ENCODE measurements at places on chromosomes 12 and 14.

- no peak for DNase-seq
These were observed 109.8 kb upstream of the BCAT1 start for GRCh38 chr12:25058658-25059058.

DNA sequence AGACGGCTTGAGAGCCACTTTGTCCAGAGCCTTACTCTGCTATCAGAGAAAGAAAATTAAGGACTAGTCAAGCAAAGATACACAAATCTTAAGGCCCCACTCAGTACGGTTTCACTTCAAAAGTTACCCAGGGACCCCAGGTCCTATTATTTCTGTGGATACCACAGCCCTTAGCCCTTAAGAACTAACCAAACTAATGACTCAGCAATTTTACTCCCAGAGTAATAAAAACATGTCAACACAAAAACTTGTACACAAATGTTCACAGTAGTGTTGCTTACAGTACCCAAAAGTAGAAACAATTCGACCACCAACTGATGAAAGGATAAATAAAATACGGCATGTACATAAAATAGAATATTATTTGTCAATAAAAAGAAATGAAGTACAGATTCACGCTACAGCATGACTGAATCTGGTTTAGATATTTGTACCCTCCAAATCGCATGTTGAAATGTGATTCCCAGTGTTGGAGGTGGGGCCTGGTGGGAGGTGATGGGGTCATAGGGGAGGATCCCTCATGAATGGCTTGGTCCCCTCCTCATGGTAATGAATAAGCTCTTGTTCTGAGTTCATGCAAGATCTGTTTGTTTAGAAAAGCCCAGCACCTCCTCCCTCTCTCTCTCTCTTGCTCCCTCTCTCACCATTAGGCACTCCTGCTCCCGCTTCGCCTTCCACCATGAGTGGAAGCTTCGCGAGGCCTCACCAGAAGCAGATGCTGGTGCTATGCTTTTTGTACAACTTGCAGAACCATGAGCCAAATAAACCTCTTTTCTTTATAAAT is 30.5 kb downstream of the AREL1 start:
- DNase-seq = no peak

GRCh38 chr14:96277890-96278289 is 21.9 kb downstream of the BDKRB1 start:
- DNase-seq = no peak

DNA sequence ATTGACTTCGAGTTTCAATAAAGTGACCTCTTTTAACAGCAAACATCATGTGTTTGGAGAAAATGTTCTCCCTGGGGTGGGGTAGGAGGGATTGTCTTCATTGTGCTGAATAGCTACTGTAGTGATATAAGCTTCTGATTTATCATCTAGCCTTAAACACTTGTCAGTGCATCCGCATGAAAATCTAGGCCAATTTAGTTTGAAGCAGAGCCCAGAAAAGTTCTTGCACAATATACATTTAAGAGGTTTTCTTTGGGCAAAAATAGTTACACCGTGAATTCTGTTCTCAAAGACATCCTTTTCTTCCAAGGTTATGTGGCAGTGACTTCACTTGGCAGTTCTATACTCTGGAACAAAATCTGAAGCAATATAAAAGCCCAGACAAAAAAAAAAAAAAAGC is 136.0 kb upstream of the IFNG-AS1 start:
- DNase-seq = no peak

GRCh38 chr12:116266631-116267349 is 10.7 kb downstream of the MED13L start:
- DNase-seq = no peak

- DNase-seq = no peak
These were observed 387.9 kb downstream of the SYT1 start for GRCh38 chr12:79252358-79253075.

GRCh38 chr14:92460541-92460915 is 53.1 kb upstream of the RIN3 start:
- DNase-seq = no peak

- DNase-seq = no peak
These were observed 58.1 kb upstream of the PRMT8 start for GRCh38 chr12:3432868-3433267.

DNA sequence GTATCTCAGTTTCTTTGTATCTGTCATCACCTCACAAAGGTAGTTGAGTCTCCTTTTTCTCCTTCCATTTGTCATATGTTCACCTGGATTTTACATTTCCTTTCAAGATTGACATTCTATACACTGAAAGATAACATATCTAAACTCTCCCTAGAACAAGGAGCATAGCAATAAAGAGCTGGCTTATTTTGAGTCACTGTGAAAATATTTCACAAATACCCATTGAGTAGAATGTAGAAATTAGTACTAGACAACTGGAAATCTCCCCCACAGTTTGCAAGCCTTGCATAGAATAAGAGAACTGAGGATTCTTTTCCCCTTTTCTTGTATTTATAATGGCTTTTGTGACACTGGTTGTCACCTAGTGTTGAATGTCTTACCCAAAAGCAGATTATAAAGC is 111.2 kb downstream of the KICS2 start:
- no peak for DNase-seq

GRCh38 chr12:31470459-31470858 is 120.5 kb downstream of the DENND5B start:
- no peak for DNase-seq

- DNase-seq = no peak
These were observed 67.0 kb downstream of the SYT1 start for GRCh38 chr12:78931466-78931990.

DNA sequence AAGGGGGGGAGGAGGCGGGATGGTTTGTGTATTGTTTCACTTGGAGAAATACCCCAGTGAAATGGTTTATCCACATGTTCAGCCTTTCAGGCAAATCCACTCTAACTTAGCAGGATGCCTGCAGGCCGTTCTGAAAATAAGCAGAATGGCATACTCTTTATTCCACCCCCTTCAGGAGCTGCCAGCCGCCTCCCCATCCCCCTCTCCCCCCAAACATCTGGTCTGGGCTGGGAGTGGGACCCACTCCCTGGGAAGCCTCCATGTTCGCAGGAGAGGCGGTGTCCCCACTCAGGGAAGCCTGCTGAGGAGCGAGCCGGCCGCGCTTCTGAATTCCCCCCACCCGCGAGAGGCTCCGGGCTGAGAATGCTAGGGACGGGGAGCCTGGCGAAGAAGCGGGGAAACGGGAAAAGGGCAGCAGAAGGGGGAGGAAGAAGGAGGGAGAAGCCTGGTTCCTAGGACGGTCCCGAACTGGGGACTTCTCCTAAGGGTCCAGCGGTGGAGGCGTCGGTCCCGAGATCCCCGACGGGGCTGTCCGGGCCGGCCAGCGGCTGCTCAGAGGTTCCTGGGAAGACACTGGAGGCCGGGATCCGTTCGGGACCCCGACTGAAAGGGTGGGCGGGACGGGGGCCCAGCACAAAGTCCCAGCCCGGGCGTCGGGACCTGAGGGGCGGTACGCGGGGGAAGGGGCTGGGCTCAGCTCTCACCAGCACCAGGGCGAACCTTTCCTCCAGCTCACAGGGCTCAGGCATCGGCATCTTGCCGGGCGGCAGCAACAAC is 666 bp downstream of the FMNL3 start:
- no peak for DNase-seq

DNA sequence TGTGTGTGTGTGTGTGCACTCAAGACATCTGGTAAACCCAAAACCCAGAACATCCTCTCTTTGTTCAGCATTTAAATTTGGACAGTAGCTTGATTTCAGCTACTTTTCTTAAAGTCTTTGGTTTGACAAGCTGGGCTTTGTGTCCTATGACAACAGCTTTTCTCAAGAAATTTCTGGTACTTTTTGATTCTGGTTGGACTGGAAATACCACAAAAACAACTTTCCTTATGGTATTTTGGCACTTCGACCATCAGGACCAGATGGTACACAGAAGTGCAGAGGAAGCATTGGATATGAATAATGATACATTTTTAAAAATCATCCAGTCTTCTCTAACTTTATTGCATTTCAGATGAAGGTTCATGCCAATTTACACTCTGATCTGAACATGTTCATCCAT is 286.6 kb upstream of the FLRT2 start:
- no peak for DNase-seq

DNA sequence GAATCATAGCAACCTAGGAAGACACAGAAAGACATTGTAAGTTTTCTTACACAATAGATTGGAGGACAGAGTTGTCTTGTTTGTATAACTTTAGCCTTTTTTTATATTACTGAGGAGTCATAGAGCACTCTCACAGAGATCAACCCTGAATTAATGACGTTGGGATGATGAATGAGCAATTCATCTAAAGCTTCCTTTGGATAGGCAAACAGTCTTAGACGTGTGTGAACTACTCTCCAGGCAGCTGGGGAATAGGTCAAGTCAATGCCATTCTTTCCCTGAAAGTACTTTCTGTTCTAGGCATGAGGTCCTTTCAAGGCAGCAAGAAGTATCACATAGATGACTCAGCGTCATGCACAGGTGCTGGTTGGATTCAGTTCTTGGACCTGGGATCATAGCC is 369.1 kb upstream of the NOVA1 start:
- DNase-seq = no peak

DNA sequence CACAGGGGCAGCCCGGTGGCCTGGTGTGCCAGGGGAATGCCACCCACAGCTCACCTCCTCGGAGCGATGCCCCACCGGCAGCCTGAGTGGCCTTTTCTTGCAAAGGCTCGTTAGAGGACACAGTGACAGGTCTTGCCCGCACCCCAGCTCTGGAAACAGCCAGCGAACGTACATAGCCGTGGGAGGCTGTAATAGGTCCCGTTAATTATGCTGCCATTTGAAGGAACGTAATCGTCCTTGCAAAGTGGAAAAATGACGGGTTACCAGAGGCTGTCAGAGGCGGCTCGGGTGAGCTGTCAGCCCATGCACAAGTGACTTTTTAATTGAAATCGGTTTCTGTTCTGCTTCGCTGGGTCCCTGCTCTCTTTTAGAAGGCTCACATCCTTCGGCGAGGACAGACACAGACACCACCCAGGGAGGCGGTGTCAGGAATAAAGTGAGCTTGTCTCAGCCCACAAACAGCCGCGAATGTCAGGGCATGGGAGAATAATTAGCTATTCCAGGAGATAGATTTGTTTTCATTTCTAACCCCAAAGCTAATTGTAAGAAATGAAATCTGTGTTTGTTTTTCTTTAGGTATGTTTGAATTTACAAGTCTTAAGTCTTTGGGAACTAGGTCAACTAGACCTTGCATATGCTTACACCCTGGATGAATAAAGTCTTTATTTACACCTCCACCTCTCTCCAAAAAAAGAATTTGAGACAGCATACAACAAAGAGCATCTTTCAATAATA is 77.2 kb upstream of the RFLNA start:
- DNase-seq = no peak

- no peak for DNase-seq
These were observed 9.0 kb downstream of the ASIC1 start for GRCh38 chr12:50066402-50066801.

DNA sequence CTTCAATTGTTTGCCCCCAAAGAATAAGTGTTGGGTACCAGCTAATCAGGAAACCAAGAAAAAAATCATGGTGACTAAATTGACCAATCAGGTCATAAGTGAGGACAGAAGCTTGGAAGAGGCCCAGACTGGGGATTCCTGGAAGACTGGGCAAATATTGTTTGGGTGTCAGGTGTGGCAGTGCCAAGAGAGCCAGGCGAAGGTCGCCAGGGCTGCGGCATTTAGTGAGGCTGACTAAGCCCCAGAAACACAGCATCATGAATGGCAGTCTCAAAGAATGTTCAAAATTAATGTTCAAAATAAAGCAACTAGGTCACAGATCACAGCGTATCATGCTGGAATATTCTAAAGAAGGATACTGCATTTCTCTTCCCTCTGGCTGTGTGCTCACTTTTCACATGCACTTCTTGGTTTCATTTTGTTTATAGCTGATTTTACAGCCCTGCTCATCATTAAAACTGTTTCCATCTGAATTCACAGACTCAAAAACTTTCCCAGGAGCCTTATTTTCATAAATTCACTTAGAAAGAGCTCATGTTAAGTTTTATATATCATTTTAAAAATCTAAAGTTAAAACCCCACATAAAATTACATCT is 85.3 kb upstream of the OVCH1 start:
- DNase-seq = no peak

- no peak for DNase-seq
These were observed 47.7 kb downstream of the ATP6V1D start for GRCh38 chr14:67311868-67312267.

DNA sequence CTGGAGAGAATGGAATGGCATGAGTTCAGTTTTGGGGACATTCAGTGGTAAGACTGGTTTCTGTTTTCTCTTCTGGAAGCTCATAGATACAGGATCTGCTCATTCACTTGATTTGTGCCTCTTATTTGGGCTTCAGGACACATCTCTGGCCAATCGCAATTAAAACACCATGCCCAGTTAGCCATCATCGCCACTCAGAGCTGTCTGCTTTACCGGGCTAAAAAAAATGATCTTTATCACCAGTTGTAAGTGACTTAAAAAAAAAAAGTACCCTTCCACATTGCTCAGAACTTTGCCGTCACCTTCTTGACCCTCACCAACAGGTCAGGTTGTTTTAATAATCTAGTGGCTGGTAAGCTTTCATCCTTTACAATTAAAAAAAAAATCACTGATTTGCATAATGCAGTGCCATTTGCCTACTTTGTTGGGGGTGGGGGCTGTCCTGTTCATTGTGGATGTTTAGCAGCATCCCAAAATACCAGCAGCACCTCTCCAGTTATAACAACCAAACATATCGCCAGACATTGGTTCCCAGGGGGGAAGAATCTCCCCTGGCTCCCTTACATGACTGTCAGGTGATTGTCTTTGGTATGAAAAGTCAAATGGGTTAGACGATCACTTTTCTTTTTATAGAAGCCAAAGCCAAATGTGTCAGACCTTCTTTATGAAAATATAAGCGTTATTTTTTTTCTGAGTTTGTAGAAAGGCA is 150.1 kb downstream of the PRKCH start:
- DNase-seq = no peak

GRCh38 chr12:24252602-24253001 is 303.1 kb upstream of the SOX5 start:
- no peak for DNase-seq

- DNase-seq = no peak
These were observed 131.6 kb downstream of the PPFIA2 start for GRCh38 chr12:81627336-81628189.

DNA sequence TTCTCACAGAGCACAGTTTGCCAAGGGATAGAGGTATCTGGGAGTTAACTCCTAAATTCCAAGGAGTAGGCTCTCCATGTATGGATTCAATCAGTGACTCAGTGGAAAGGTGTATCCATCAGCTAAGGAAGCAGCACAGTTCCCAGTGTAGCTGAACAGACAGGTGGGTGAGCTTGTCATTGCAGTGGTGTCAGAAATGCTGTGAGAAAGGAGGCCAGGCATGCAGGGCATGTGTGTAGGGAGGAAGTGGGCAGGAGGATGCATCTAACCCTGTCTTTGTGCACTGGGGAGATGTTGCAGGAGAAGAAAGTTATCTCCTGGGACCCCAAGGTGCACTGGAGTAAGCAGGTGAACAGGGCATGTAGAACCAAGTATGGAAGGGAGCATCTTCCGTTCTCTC is 539.0 kb downstream of the VRK1 start:
- no peak for DNase-seq

DNA sequence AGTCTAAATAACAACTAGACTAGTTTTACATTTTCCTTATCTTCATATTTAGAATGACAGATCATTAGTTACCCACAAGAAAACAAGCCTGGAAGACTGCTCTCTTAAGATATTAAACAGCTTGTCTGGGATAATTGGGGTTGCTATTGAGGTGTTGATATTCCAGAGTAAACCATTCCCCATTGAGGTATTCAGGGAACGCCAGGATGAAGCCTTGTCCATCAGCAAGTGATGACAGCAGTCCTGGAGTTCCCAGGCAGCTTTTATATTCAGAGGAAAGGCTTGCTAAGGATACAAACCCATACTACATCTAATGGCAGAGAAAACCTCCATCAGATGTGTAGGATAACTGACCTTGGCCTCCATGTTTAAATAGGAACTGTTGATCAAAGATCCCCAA is 168.4 kb downstream of the MSRB3 start:
- no peak for DNase-seq

- no peak for DNase-seq
These were observed 12.4 kb downstream of the LUM start for GRCh38 chr12:91098941-91099340.

All from NCI-H187 treated with DMSO at 0.1 percent for 48 hours (cell line).